ENCODE measurements at places on chromosomes 7 and 10. TPM values are rescaled to one million over a fixed set of nuclear protein-coding genes. Genes with fewer than 3 reads are reported as not detected.

DNA sequence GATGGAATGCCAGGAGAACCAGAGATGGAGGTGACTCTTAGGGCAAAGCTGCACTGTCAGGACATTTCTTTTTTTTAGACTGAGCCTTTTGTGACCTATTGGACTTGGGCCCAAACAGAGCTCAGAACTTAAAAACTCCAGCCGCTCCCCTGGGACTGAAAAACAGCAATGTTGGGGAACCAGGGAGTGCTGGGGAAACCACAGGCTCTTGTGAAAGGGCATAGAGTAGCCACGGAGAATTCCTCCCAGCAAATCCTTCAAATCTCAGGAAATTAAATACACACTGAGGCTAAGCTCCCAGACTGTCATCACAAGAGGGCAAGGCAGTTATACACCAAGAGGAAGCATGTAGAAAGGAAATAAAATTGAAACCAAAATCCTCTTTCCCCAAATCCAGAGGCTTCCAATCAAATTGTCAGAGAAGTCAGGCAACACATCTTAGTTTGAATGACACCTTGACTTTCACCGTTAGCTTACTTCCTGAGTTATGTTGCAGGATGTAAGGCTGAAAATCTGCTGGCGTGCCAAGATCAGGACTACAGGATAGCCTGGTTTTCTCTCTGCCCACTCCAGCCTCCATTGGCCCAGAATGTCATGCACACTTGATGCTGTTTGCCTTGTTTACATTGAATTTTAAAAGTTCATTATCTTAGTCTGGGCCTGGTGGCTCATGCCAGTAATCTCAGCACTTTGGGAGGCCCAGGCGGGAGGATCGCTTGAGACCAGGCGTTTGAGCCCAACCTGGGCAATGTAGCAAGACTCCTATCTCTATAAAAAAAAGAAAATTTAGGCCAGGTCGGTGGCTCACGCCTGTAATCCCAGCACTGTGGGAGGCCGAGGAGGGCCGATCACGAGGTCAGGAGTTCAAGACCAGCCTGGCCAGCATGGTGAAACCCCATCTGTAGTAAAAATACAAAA is 2.6 kb upstream of the RFC2 start:
- no peaks in the 10 kb centered on the region for H3K27me3 ChIP-seq
- peaks cover 25% of the 10 kb centered on the region for H3K4me1 ChIP-seq
- H3K4me3 ChIP-seq: no peak overlapping the region
- H3K36me3 ChIP-seq: no peaks in the 10 kb centered on the region
- peak overlapping the region; percentile 29 for H3K27ac ChIP-seq
- DNase-seq: no peak

DNA sequence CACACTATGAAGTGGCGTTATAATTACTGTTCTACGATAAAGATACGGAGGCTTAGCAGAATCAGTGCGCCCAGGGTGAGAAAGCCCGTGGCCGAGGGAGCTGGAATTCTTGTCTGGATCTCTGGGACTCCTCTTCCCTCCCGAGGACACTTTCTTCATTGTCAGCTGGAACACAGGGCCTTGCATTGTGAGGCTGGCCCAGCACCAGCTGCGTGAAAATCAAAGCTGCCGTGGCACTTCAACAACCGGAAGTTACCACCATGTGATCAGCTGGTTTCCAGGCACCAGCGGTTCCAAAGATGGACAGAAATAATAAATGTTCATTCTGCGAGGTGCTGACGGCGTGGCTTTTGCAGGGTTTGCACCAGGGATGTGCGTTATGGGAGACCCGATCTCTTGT is 234.0 kb upstream of the PITRM1 start:
- H3K36me3 ChIP-seq: no peaks in the 10 kb centered on the region
- no peak overlapping the region for H3K27ac ChIP-seq
- DNase-seq: no peak
- no peaks in the 10 kb centered on the region for H3K4me1 ChIP-seq

DNA sequence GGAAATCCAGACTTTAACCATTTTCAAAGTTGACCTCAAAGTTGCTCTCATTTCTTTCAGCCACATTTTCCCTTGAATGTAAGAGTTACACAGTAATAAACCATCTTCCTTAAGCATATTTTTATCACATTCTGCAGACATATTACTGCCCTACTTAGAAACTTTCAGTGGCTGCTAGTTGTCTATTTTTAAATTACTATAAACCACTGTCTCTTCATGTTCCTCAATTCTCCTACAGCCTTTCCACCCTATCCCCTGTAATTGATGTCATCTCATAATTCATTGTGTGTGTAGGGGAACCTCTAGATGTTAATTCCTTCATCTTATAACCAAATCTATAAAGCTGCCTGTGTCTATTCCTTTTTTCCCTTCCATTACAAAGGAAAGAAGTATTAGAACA is 78.1 kb upstream of the STRIP2 start:
- no peaks in the 10 kb centered on the region for H3K36me3 ChIP-seq

Gene AUTS2
- 16.5 TPM for total RNA-seq

DNA sequence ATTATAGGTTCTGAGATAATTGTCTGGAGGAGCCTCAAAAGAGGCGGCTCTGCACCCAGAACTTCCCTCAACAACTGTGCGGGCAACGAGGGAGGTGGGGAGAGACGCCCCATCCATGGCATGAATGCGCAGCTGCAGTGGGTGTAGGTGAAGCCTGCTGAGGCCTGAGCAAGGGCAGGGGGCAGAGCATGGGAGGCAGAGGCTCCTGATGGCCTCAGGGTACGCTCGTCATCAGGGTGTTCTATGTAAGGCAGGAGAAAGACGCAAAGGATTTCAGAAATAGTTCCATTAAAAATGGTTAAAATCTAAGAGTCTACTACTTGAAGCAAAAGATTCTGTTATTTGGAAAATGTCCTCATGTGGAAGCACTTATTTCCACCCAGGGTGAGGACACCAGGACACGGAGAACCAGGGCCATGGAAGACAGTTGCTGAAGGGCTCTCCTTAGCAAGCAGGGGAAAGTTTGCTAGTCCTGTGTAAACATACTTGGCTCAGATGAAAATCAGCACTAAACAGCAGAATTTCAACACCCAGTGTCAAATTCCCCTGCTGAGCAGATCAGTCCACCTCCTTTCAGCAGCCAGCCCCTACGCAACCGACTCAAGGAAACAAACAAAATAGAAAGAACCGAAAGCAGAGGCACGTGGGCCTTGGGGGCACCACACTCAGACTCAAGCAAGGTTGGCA is 18.9 kb downstream of the INSIG1 start:
- DNase-seq: no peak
- no peak overlapping the region for H3K4me3 ChIP-seq
- no peak overlapping the region for H3K27ac ChIP-seq
- no peaks in the 10 kb centered on the region for H3K4me1 ChIP-seq
- no peaks in the 10 kb centered on the region for H3K27me3 ChIP-seq
- H3K36me3 ChIP-seq: no peaks in the 10 kb centered on the region

DNA sequence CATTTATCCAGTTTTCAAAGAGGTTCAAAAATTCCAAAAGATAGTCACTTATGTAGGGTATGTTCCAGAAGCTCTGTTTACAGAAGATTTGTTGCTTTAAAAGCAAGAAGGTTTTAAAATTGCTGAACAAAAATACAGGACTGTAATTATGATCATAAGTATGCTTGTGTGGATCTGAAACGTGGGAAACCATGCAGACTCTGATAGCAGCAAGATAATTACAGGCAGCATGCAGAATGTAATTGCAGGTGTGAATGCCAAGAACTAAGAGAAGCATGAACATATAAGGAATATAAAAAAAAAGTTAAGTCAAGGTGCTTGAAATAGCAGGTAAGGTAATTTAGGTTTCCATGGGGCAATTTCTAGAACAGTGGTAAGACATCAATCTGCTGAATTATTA is 405.7 kb downstream of the ARL4A start:
- H3K4me1 ChIP-seq: no peaks in the 10 kb centered on the region
- H3K36me3 ChIP-seq: no peaks in the 10 kb centered on the region
- H3K4me3 ChIP-seq: no peak overlapping the region
- no peak overlapping the region for H3K27ac ChIP-seq

DNA sequence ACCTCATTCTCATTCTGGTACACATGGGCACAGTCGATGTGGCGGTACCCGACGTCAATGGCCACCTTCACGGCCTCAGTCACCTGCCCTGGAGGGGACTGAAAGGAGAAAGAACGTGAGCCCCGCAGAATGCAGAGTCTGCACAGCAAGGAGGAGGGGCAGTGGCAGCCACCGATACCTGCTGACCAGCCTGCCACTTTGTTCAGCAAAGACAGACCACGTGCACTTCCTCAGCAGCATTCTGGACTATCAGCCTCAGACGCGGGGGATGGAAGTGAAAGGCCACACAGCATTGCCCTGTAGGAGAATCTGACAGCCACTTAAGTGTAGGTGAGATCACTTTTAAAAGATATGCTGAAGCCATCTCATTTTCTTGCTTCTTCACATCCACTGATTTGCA is 7.2 kb downstream of the AKR1B1 start:
- no peak overlapping the region for H3K27ac ChIP-seq
- H3K36me3 ChIP-seq: peaks cover 30% of the 10 kb centered on the region
- peaks cover 33% of the 10 kb centered on the region for H3K4me1 ChIP-seq
- H3K4me3 ChIP-seq: no peak overlapping the region

Gene VSTM2A
- not detected for total RNA-seq

GRCh38 chr10:36885746-36886145 is 239.7 kb upstream of the ANKRD30A start:
- H3K27me3 ChIP-seq: no peaks in the 10 kb centered on the region
- peak overlapping the region; percentile 46 for H3K27ac ChIP-seq
- H3K4me1 ChIP-seq: peaks cover 23% of the 10 kb centered on the region
- no peak for DNase-seq
- H3K4me3 ChIP-seq: no peak overlapping the region

- H3K27ac ChIP-seq: no peak overlapping the region
- H3K36me3 ChIP-seq: no peaks in the 10 kb centered on the region
- H3K4me1 ChIP-seq: peaks cover 41% of the 10 kb centered on the region
- H3K4me3 ChIP-seq: no peak overlapping the region
Observed at GRCh38 chr10:34183016-34183796, 631.9 kb downstream of the PARD3 start.

DNA sequence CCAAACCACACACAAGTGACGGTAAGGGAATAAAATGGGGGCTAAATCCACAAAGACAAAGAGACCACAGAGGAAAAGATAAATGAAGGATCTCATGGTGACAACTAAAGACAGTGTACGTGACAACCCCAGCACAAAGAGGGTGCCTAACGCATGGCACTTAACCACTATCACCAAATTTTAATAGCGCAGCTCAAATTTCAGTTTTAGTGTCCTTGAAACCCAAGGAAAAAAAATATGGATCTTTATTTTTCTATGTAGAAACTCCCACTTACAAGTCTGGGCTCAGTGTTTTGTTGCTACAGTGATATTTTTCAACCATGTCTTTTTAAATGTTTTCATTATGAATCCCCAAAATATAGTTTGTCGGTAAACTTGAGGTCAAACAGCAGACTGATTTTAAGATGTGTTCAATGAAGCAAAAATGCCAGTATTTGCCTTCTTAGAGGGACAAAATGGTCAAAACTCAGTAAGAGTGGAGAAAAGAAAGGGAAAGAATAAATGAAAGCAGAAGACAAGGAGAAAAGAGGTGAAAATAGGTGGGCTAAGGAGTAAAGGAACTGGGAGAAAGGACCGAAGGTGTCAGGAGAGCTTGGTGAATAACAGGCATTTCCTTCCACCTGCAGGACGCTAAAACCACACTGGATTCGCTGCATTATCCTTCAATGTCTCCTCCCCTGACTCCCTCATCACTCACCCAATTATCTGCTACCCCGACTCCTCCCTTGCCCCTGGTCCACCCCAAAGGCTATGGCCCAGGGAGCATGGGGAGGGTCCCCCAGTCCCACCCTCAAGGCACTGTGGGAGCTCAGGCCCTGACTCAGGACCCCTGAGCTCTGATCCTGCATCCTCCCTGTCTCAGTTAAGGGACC is 3.5 kb downstream of the ASB13 start:
- H3K36me3 ChIP-seq: no peaks in the 10 kb centered on the region
- H3K4me3 ChIP-seq: no peak overlapping the region
- H3K27me3 ChIP-seq: no peaks in the 10 kb centered on the region
- no peak for DNase-seq
- peaks cover 7% of the 10 kb centered on the region for H3K4me1 ChIP-seq
- no peak overlapping the region for H3K27ac ChIP-seq

DNA sequence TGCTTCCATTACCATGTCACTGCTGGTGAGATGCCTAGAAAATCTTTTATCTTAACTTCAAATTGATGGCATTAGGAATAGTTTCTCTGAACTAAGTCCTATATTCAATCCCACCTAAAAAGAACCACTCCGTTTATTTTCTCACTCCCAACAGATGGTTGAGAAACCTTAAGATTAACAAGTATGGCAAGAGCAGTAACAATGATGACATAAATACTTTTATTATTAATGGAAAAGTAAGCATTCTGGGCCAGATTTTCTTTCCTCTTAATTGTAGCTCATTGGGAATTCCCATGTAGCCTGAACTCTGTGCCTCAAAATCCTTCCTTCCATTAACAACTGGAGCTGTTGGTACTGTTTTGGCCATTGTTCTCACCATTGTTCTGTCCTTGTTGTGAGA is 21.1 kb upstream of the FAM13C start:
- H3K27me3 ChIP-seq: no peaks in the 10 kb centered on the region
- H3K4me3 ChIP-seq: no peak overlapping the region
- no peak for DNase-seq
- peaks cover 7% of the 10 kb centered on the region for H3K4me1 ChIP-seq

- no peak overlapping the region for H3K27ac ChIP-seq
- no peak for DNase-seq
- no peak overlapping the region for H3K4me3 ChIP-seq
- H3K27me3 ChIP-seq: no peaks in the 10 kb centered on the region
Observed at GRCh38 chr10:75475460-75476182, 44.2 kb downstream of the LRMDA start.

Gene CPXM2
- total RNA-seq: 6.3 TPM

DNA sequence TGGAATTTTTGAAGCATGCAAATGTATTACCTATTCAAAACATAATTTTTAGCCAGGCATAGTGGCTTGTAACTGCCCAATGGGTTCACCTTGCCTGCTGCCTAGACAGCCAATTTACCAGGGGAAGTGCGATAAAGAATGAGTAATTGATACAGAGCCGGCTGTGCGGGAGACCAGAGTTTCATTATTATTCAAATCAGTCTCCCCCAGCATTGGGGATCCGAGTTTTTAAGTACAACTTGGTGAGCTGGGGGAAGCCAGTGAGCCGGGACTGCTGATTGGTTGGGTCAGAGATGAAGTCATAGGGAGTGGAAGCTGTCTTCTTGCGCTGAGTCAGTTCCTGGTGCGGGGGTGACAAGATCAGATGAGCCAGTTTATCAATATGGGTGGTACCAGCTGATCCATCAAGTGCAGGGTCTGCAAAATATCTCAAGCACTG is 29.1 kb upstream of the NRBF2 start:
- no peaks in the 10 kb centered on the region for H3K27me3 ChIP-seq
- no peaks in the 10 kb centered on the region for H3K36me3 ChIP-seq
- no peaks in the 10 kb centered on the region for H3K4me1 ChIP-seq
- no peak for DNase-seq
- H3K4me3 ChIP-seq: no peak overlapping the region

GRCh38 chr7:151454932-151455530 is 15.1 kb upstream of the CRYGN start:
- no peaks in the 10 kb centered on the region for H3K36me3 ChIP-seq
- H3K4me1 ChIP-seq: peaks cover 10% of the 10 kb centered on the region
- DNase-seq: no peak
- H3K27ac ChIP-seq: no peak overlapping the region
- H3K4me3 ChIP-seq: no peak overlapping the region
- H3K27me3 ChIP-seq: no peaks in the 10 kb centered on the region

GRCh38 chr7:55509322-55509721 is 63.0 kb downstream of the VOPP1 start:
- no peak overlapping the region for H3K4me3 ChIP-seq
- H3K4me1 ChIP-seq: no peaks in the 10 kb centered on the region
- H3K27me3 ChIP-seq: no peaks in the 10 kb centered on the region
- H3K27ac ChIP-seq: no peak overlapping the region

GRCh38 chr10:1449572-1450205 is 287.6 kb downstream of the ADARB2 start:
- H3K4me1 ChIP-seq: no peaks in the 10 kb centered on the region
- no peaks in the 10 kb centered on the region for H3K27me3 ChIP-seq
- no peak for DNase-seq
- H3K27ac ChIP-seq: no peak overlapping the region
- H3K36me3 ChIP-seq: no peaks in the 10 kb centered on the region
- H3K4me3 ChIP-seq: no peak overlapping the region

Gene HOGA1
- 0.67 TPM for total RNA-seq

All from thyroid gland (tissue), 4 donors.